ENCODE measurements at places on chromosomes 2 and 18.

- DNase-seq = no peak
Observed at GRCh38 chr2:213627054-213627710, 342.9 kb downstream of the SPAG16 start.

DNA sequence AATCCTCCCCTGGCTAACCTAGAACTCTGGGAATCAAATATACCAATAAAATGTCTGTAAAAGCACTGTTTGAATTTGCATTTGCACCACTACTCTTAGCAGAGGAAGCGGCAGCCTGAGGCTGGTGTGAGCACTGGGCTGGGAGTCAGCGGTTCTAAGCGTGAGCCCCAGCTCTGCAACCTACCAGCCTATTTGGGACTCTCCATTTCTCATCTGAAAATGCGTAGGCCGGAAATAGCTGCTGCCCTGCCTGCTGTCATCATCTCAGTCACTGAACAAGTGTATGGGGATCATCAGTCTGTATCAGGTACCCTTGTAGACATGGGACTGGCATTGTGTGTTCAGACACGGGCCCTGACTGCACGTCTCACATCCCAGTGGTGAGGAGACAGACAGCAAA, 194.3 kb downstream of the ANKRD30B start:
- no peak for DNase-seq

DNA sequence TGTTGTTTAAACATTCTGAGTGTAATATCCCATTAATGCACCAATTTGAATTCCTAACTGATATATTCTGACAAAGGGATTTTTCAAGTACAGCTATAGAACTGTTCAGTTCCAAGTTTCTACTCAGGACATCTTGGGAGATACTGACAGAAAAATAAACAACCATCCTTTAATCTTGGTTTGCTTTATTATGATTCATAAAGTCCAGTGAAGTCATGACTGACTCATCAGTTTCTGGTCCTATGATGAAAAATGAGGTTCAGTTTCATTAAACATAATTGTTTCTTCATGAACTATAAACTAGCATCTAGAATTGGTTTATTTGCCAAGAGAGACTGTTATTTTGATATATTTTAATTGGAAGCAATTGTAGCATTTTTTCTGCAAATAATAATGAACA, 896.2 kb downstream of the CCDC85A start:
- DNase-seq = peak; percentile 2

GRCh38 chr2:46329803-46330775, 32.9 kb downstream of the EPAS1 start:
- DNase-seq = no peak

- no peak for DNase-seq
Observed at GRCh38 chr18:47754311-47755101, 176.0 kb downstream of the SMAD2 start.

DNA sequence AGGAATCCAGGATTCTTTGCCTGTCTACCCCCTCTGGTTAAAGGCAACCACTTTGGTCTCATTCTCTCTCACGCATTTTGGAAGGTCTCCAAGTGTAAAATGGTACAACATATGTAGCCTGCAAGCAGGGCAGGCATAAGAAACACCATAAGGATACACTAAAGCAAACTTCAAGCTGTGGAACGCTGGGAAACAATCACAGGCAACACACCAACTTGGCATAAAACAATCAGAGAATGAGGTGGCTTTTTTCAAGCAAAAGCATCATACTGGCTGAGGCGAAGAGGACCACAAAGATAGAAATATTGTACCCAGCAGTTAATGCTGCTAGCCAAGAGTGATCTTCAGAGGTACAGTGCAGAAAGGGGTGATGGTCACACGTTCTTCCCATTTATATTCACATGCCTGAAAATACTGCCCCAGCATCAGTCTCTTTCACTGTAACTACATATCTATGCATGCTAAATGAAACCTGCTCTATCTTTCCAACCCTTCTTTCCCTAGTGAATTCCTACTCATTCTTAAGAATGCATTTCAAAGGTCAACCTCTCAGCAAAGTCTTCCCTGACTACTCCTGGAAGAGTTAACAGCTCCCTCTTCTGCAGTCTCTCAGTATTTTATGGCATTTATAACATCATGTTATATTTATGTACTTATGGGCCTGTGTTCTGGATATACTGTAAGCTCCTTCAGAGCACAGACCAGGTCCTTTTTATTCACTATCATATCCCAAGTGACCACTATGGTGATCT, 71.9 kb upstream of the GALNT5 start:
- no peak for DNase-seq

- no peak for DNase-seq
Observed at GRCh38 chr2:42249284-42249683, 80.1 kb downstream of the EML4 start.

DNA sequence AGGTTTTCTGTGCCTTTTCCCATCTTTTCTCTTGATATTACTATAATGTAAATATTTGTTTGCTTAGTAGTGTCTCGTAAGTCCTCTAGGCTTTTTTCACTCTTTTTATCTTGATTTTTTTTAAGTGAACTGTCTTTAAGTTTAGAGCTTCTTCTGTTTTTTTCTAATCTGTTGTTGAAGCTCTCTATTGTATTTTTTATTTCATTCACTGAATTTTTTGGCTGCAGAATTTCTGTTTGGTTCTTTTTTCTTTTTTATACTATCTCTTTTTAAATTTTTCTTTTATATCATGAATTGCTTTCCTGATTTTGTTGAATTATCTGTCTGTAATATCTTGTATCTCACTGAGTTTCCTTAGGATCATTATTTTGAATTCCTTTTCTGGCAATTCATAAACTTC, 331.8 kb upstream of the RBMS1 start:
- no peak for DNase-seq

DNA sequence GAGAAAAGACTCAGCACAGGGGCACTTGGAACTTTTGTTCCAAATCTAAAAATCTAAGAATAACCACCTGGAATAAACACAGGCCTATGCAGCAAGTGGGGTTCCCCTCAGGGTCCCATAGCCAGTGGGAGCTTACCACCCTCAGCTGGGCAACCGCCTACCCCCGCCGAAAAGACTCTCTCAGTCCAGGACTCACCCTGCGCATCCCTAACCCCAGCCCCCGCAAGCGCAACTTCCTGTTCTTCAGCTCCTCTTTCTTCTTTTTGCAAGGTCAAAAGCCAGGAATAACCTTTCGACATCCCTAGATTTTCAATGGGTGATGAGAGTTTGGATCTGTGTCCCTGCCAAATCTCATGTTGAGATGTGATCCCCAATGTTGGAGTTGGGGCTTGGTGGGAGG, 13.6 kb downstream of the CNDP1 start:
- no peak for DNase-seq

- no peak for DNase-seq
Observed at GRCh38 chr2:124816007-124816406, 790.9 kb downstream of the CNTNAP5 start.

DNA sequence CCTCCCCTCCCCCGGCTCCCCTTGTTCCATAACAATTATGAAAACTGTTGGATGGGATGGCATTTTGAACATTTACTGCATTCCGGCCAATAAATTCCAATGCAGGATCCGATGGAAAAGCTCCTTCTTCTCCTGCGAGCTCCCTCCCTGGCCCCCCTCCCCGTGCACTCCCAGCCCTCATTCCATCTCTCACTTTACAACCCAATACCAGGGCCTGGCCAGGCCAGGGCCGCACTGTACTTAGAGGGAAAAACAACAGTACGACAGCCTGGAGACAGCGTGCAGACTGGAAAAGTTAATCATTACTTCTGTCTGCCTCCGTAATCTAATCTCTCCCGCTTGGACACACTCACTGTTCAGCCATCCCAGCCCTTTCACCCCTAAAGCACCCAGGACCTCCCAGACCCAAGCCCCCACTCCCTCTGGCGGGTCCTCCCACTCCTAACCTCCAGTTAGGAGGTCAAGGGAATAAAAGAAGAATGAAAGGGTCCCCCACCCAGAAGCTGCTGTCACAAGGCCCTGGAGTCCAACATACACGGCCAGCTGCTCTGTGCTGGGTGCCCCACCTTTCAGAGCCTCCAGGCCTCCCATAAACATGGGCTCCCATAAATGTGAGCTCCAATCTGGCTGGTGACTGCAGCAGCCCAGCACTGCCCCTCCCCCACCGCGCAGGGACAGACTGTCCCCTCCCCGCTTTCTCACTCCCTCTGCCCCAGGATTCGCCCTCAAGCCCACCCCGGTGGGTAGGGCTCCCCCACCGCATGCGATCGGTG, 20.6 kb downstream of the SMAD7 start:
- peak; percentile 59 for DNase-seq

DNA sequence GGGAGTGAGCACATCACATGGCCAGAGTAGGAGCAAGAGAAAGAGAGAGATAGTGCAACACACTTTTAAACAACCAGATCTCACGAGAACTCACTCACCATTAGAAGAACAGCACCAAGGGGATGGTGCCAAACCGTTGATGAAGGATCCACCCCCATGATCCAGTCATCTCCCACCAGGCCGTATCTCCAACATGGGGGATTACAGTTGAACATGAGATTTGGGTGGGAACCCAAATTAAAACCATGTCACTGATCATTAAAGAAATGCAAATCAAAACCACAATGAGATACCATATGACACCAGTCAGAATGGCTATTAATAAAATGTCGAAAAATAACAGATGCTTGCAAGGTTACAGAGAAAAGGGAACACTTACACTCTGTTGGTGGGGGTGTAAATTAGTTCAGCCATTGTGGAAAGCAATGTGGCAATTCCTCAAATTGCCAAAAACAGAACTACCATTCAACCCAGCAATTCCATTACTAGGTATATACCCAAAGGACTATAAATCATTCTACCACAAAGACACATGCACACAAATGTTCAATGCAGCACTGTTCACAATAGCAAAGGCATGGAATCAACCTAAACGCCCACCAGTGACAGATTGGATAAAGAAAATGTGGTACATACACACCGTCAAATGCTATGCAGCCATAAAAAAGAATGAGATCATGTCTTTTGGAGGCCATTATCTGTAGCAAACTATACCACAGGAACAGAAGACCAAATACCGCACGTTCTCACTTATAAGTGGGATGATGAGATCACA, 137.1 kb downstream of the COL6A3 start:
- DNase-seq = no peak

DNA sequence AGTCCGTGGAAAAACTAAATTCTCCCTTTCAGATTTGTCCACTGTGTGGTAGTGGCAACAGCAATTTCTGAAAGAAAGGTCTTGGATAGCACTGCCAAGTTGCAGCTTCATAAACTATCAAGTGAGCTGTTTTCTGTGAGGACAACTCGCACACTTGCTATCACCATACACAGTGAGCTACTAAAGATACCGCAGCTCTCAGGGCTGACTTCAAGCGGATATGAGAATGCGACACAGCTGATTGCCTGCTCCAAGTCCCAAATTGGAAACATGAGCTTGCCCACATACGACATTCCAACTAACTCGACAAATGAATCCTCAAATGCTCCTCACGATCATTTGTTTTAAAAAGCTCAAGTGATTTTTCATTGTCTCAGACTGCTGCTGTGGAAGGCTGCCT, 46.2 kb downstream of the E2F6 start:
- peak; percentile 28 for DNase-seq

- DNase-seq = no peak
Observed at GRCh38 chr2:236161531-236161930, 6.7 kb downstream of the GBX2 start.

GRCh38 chr2:63018439-63018838, 32.2 kb upstream of the OTX1 start:
- DNase-seq = no peak

GRCh38 chr2:58930537-58930936, 689.4 kb upstream of the FANCL start:
- DNase-seq = no peak

GRCh38 chr2:229974266-229974665, 52.0 kb downstream of the FBXO36 start:
- DNase-seq = peak; percentile 34

DNA sequence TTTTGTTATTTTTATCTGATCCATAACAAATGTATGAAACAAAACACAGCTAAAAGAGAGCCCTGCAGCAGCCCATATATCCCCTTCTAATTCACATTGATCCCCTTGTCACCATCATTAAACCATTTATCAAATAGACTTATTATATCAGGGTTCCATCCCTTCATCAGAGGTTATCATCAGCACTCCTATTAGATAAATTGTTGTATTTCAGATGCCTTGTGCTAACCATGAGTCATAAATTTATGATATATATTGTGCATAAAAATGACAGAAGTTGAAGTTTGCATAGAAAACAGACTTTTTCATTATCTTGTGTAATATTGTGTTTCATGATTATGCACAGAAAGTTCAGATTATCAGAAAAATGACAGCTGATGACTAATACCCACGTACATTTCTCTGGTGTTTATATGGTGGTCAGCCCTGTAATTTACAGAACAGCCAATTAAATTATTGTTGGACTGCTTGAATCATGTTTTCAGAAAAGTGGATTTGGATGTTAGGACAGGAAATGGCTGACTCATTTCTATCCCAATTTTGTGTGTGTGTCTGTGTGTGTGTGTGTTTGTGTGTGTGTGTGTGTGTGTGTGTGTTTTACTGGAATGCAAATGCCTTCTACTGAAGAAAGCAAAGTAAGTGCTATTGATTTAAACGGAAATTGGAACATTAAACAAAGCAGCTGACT, 80.9 kb downstream of the PPP1R1C start:
- DNase-seq = peak; percentile 70

- no peak for DNase-seq
Observed at GRCh38 chr2:157727693-157728092, 99.0 kb upstream of the ACVR1C start.

DNA sequence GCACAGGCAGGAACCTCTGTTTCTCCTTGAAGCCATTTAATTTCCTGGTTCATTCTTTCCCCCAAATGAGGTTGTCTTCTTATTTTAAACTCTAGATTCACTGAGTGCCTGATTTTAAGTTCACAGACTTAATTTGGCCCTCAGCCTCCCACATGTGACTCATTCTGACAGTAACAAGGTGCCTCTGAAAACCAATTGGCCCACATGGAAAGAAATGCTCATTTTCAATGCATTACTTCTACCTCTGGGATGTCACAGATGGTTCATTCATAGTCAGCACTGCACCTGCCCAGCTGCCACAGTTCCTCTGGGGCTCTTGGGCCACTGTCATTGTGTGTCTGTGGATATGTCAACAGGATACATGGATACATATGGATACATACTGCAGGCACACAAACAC, 140.4 kb upstream of the CAPN13 start:
- DNase-seq = no peak

DNA sequence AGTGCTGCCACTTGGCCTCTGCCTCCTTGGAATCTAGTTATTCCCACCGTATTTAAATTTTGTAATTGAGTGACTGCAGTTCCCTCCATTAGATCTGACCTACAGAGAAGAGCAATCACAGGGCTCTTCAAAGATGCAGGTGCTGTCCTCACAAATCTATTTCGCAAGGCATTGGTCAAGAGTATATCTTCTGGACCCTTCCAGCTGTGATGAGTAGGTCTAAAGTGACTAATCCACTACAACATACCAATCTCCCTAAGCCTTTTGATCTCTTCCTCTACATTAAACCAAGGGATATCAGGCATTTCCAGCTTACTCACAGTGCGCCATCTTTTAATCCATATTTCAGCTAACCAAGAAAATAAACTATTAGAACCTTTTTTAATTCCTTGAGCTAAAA, 65.1 kb upstream of the COL3A1 start:
- DNase-seq = no peak

DNA sequence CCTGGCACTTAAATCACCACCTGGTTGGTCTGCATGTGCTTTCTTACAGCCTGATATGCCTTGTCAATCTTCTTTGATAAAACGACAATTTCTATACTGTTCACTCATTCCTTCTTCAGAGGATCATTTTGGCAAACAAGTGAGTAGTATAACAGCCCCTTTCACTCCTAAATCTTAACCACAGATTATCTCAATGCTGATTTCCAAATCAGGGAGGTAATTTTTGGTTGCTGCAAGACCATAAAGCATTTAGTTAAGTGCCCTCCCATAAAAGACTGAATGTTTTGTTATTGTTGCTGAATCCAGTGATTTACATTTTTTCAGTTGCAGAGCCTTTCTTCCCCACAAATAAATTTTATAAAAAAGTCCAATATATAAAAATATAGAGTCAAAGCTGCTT, 129.2 kb upstream of the CYP26B1 start:
- no peak for DNase-seq
